Motor neuron (in vitro differentiated cells): ENCODE measurements at places on chromosomes 16 and 17.

DNA sequence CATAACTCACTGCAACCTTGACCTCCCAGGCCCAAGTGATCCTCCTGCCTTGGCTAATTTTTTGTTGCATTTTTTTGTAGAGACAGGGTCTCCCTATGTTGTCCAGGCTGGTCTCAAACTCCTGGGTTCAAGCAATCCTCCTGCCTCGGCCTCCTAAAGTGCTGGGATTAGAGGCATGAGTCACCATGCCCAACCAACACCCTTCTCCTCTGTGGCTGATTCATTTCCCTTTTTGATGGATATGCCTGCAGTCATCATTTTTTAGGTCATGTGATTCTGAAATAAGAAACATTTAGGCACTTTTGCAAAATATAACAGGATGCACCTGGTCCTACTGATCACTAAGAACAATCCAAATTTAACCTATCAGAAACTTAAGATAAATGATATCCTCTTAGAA, 44.0 kb upstream of the YPEL2 start:
- no peak for ATAC-seq

- no peak for ATAC-seq
These were observed 12.0 kb upstream of the SLC39A11 start for GRCh38 chr17:73104450-73104849.

- peak; percentile 98 for ATAC-seq
These were observed 119.6 kb upstream of the PMFBP1 start for GRCh38 chr16:72291531-72291981.

- no peak for ATAC-seq
These were observed 7.8 kb downstream of the ADGRG3 start for GRCh38 chr16:57675741-57676551.

GRCh38 chr17:57810721-57811637, 38.9 kb downstream of the MRPS23 start:
- ATAC-seq: peak; percentile 74

- no peak for ATAC-seq
These were observed 4.5 kb downstream of the CCL17 start for GRCh38 chr16:57409065-57409464.

GRCh38 chr16:1481906-1482835, 6.6 kb downstream of the PTX4 start:
- no peak for ATAC-seq

GRCh38 chr16:85983606-85984230, 84.8 kb downstream of the IRF8 start:
- no peak for ATAC-seq

DNA sequence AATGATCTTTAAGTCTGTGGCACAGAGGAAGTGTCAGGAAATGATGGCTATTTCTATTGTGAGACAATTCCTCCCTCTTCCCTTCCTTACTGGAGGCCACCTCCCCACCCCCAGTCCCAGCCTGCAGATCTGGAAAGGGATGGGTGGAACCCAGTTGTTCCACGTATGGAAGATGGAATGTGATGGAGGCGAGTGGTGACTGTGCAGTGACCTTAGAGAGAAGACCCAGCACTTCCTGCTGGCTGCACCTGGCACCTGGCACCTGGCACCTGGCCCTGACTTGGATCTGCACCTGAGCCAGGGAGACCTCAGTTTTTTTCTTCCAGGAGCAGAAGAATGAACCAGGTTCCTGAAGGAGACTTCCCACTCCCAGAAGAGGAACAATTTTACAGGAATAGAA, 33.0 kb upstream of the TMC5 start:
- no peak for ATAC-seq

GRCh38 chr16:89402962-89403361, 87.4 kb downstream of the ANKRD11 start:
- ATAC-seq: no peak

GRCh38 chr17:72296456-72296855, 175.6 kb downstream of the SOX9 start:
- no peak for ATAC-seq

GRCh38 chr17:42530952-42531454, 5.0 kb upstream of the NAGLU start:
- ATAC-seq: peak; percentile 3

- no peak for ATAC-seq
These were observed 397.3 kb downstream of the SHISA9 start for GRCh38 chr16:13298666-13299065.

DNA sequence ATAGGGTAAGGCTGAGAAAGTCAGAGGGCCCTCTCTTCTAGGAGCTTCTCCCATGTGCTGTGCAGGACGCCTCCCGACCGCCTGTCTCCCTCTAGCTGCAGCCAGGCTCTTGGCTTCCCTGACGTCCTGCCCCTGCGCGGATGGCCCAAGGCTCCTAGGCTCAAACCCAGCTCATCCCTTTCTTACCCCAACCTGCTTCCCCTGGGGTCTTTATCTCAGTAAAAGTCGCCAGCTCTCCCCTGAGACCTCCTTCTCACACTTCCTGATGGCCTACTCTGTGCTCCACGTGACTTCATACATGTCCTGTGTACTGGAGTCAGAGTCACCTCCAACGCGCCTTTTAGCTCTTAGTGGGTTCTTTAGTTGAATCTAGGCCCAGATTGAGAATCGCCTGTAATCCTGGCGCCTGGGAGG, 1.1 kb upstream of the ZNF747 start:
- peak; percentile 79 for ATAC-seq

GRCh38 chr17:73142872-73143381, 21.9 kb upstream of the SSTR2 start:
- ATAC-seq: no peak

- no peak for ATAC-seq
These were observed 133.4 kb downstream of the MAP2K6 start for GRCh38 chr17:69547947-69548346.

GRCh38 chr17:7740481-7741001, 23.0 kb downstream of the DNAH2 start:
- no peak for ATAC-seq

GRCh38 chr17:48869821-48870318, 22.7 kb upstream of the ATP5MC1 start:
- ATAC-seq: no peak

DNA sequence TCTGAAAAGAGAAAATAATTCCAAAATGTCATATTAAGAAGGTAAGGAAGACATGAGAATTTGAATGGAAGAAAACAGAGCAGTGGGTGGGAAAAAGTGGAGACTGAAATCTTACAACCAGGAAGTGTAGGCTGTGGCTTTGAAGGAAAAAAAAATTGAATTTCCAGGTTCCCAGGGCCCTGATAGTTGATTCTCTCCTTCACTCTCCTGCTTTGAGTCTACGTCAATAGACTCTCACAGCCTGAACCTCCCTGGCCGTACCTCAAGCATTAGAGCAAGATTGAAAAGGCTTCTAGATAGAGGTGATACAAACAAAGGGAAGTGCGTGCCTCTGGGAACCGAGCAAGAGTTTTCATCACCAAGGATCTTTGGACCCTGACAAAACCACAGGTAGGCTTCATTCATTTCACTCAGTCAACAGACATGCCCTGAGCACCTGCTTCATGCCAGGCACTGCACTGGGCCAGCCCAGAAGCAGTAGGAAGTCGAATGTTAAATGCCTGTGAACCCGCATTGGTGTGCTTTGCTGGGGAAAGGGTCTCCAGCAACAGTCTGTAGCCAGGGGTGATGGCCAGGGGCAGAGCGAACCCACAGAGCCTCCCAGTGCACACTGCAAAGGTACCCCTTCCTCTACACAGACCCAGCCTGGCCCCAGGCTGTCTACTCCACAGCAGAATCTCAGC, 163.9 kb downstream of the SLC39A11 start:
- no peak for ATAC-seq

DNA sequence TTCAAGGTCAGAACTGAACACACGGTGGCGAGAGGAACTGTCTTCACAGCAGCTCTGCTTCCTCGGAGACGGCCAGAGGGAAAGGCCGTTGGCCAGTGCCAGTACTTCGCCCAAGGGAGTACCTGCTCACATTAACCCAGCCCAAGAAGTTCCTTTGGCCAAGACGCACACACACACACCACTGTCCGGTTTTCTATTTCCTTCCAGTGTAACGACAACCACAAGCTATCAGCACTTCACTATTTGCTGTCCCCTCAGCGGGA, 744 bp upstream of the GGNBP2 start:
- ATAC-seq: peak; percentile 1

DNA sequence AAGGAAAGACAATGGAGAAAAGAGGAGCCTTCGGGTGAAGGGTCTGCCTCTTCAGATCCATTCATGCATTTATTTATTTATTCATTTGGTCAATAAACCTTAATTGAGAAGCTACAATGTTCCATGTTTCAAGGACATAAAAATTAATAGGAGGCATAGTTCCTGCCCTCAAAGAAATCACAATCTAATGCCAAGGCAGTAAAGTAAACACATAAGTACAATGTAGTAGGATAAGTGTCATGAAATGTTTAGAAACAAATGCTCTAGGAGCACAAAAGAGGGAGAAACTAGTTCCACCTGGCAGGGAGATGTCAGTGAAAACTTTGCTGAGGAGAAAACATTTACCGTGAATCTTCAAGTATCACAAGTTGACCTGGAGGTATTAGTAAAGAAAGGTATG, 103.5 kb upstream of the NOG start:
- ATAC-seq: no peak

GRCh38 chr17:41296846-41297245, 5.8 kb downstream of the KRTAP29-1 start:
- ATAC-seq: no peak

DNA sequence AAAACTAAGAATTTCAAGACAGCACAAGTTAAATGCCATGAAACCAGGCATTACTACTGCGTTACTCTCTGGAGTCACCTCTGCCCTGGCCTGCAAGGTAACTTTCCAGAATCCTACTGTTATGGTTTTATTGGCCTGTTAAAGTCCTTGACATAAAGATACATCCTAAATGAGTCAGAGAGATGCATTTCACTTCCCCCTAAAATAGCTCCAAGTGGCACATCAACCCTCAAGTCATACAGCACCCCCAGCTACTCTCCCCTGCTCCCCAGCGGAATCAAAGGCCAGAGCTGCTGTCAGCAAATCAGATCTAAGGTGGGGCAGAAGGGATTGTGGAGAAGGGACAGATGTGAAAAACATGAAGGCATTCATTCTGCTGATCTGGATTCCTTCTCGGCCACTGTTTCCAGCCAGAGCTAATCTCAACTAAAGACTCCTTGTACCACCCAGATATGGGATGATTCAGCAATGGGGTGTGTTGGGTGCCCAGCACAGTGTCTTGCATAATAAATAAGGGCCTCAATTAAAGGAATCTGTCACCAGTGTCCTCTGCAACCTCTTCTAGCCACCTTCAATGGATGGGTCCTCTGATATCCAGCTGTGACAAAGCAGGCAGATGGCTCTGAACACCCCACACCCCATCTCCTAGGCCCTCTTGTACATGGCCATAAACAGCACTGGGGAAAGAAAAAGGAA, 8.5 kb upstream of the CCL1 start:
- ATAC-seq: no peak

GRCh38 chr17:38509772-38510420, 81.6 kb downstream of the ARHGAP23 start:
- peak; percentile 38 for ATAC-seq

GRCh38 chr16:11572301-11572995, 14.3 kb downstream of the LITAF start:
- ATAC-seq: no peak

- ATAC-seq: peak; percentile 52
These were observed 47.6 kb downstream of the IL21R start for GRCh38 chr16:27449434-27450195.

DNA sequence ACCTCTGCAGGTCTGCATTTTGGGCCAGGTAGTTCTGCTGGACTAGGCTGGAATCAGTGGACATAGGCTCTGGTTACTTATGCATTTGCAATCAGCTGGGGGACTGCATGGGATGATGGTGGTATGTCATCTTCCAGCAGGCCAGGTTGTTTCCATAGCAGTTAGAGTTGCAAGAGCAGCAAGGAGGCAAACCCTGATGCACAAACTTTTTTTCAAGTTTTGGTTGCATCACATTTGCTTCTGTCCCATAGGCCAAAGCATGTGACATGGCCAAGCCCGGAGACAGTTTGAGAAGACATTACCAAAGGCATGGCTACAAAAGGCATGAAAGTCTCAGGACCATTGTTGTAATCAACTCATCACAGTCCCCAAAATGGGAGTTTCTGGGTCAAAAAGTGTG, 58.2 kb downstream of the PRKCB start:
- ATAC-seq: no peak

- ATAC-seq: no peak
These were observed 5.8 kb downstream of the CRHR1 start for GRCh38 chr17:45789874-45790273.

DNA sequence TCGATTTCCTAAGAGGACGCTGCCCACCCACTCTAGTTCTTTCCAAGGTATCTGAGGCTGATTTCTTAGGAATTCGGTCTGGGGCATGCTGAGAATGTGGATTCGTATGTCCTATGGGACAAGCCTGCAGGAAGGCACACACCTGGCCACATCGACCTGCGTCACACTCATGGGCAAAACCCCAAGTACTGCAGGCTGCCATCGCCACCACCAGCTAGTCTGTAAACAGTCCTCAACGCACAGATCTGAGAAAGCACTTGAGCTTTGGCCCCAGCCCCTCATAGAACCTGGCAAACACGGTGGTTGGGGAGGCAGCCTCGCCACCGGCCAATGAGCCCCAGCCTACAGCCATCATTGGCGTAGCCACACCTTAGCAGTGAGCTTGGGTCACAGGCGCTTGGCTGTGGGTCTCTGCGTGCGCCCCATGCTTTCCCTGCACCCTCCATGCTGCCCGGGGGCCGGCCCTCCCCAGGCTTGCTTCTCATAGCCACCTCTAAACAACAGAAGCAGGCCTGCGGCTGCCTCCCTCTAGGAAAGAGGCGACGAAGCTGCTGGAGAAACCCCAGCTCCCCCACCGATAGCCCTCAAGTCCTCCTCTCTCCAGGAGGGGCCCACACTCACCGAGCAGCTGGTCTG, 75.1 kb downstream of the ZNF778 start:
- no peak for ATAC-seq

GRCh38 chr17:66527335-66527734, 224.9 kb downstream of the PRKCA start:
- ATAC-seq: peak; percentile 42

- no peak for ATAC-seq
These were observed 1.1 kb downstream of the CCP110 start for GRCh38 chr16:19524616-19525384.

DNA sequence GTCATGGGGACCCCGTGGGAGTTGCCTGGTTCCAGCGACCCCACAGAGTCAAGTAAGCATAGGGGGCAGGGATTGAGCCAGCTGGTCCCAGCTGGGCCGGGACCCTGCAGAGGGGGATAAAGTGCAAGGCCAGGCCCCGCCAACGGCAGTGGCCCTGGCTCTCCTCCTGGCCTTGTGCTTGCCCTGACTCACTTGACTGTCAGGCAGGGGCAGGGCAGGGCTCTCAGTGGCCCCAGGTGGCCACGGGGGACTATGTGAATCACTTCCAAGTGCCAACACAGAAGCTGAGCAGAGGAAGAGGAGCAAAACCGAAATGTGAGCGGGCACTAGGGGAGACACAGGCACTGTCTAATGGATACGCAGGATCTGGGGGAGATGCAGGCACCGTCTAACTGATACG, 21.6 kb upstream of the NCBP3 start:
- no peak for ATAC-seq
